Naive thymus-derived CD8-positive, alpha-beta T cell (primary cell): ENCODE measurements at places on chromosomes 1 and 21. TPM values are rescaled to one million over a fixed set of nuclear protein-coding genes. Genes with fewer than 3 reads are reported as not detected.
A peak's percentile ranks its signal among the peaks of the same experiment; 100 is the strongest.

The RNF186 gene
- not detected for total RNA-seq

The AGPAT3 gene
- total RNA-seq = 59.0 TPM

The KIAA0319L gene
- total RNA-seq = 71.1 TPM

The NID1 gene
- not detected for total RNA-seq

The C1orf115 gene
- total RNA-seq = 0.52 TPM

GRCh38 chr1:248625971-248626370 lies 8.9 kb downstream of the OR2T11 start:
- no peaks in the 10 kb centered on the region for H3K36me3 ChIP-seq
- H3K4me1 ChIP-seq = no peaks in the 10 kb centered on the region
- no peak overlapping the region for H3K4me3 ChIP-seq
- H3K27me3 ChIP-seq = no peaks in the 10 kb centered on the region
- no peak for DNase-seq

DNA sequence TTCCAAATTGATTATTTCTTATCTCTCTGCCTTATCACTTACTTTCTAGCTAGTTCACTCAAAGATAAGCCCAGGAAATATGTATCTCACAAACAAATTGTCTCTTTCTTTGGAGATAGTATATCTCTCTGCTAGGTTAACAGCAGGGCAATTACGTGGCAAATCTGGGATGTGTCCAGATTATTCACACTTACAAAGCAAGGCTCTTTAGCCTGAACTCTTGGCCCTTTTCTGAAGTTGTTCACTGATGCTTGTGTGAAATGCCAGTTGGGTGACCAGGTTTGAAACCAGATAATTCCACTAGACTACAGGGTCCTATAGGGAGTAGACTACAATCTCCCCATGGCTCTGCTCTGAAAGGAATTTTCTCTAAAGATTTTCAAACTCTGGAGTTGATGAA lies 30.8 kb upstream of the FAM78B start:
- DNase-seq = no peak
- peaks cover 22% of the 10 kb centered on the region for H3K27me3 ChIP-seq
- H3K36me3 ChIP-seq = no peaks in the 10 kb centered on the region
- H3K27ac ChIP-seq = no peak overlapping the region
- no peak overlapping the region for H3K4me3 ChIP-seq

DNA sequence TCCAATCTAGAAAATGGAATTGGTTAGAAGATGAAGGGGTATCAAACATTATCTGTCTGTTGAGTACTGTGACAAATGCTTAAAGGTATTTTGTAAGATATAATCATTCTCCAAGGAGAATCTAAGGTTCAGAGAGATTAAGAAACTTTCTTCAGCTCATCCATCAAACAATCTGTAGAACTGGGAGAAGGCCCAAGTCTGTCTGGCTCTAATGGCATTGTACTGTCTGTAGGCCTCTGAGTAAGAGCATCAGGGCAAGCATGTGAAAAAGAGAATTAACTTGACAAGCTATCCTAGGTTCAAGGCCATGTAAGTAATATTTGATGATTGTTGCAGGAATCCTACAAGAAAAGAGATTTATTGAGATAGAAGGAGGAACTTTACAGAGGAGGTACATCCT lies 5.3 kb upstream of the FGGY start:
- H3K4me1 ChIP-seq = no peaks in the 10 kb centered on the region
- no peaks in the 10 kb centered on the region for H3K36me3 ChIP-seq
- DNase-seq = no peak

GRCh38 chr1:240888039-240888786 lies 276.3 kb upstream of the GREM2 start:
- H3K27ac ChIP-seq = no peak overlapping the region
- H3K27me3 ChIP-seq = no peaks in the 10 kb centered on the region
- no peak overlapping the region for H3K4me3 ChIP-seq
- no peaks in the 10 kb centered on the region for H3K4me1 ChIP-seq
- no peaks in the 10 kb centered on the region for H3K36me3 ChIP-seq

DNA sequence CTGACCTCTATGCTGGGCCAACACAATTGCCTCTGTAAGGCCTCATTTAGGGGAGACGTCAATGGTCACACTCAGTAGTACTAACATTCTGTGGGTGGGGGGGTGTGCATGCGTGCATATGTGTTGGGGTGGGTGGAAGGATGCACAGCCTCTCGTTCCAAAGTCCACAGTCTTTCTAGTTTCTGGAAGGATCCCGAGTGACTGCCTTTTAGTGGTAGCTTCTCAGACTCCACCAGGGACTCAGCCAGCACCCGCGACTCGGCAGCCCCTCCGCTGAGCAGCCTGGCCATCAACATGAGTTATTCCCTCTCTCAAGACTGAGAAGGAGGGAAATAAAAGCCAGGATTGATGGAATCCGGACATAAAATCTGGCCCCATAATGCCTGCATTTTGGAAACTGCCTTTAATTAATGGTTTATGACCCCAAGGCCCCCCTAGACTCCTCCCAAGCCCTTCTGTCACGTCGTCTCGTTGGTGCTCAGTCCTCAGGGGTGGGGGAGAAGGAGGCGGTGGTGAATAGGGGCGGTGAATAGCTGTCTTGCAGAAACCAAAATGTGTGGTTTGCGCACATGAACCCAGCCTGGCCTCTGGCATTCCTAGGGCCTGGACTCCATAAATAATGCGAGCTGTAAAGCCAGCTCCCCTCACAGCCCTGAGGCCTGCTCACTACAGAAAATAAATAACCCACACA lies 65.1 kb upstream of the TMEM51 start:
- H3K4me1 ChIP-seq = peaks cover 16% of the 10 kb centered on the region
- H3K36me3 ChIP-seq = no peaks in the 10 kb centered on the region
- no peaks in the 10 kb centered on the region for H3K27me3 ChIP-seq

DNA sequence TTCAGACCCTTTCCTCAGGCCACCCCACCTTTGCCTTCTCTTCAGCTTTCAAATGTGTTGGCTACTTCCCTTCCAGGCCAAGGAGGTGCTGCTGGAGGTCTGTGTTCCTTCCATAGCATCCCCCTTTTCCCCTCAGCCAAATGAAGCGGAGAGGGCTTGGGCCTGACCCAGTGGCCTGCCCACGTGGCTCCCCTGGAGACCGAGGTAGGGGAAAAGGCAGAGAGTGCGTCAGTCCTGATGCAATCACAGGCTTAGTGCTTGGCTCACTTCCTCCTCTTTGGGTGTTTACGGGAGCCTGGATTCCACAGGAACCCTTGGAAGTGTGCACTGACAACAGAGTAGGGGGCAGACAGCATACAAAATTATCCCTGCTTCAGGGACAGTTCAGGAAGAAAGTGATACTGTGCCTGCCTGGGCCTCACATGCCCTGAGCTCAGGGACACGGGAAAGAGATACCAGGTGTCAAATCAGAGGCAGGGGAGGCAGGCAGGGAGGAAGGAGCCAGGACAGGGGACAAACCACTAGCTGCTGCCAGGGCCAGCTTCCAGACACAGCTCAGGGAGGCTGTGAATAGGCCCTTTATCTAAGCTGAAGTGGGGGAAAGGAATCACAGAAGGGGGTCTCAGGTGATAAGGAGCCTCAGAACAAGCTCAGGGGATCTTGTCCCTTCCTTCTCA lies 16.6 kb upstream of the PTP4A2 start:
- H3K4me1 ChIP-seq = peaks cover 53% of the 10 kb centered on the region
- DNase-seq = no peak
- H3K27me3 ChIP-seq = no peaks in the 10 kb centered on the region
- no peak overlapping the region for H3K4me3 ChIP-seq
- H3K27ac ChIP-seq = peak overlapping the region; percentile 64
- no peaks in the 10 kb centered on the region for H3K36me3 ChIP-seq

DNA sequence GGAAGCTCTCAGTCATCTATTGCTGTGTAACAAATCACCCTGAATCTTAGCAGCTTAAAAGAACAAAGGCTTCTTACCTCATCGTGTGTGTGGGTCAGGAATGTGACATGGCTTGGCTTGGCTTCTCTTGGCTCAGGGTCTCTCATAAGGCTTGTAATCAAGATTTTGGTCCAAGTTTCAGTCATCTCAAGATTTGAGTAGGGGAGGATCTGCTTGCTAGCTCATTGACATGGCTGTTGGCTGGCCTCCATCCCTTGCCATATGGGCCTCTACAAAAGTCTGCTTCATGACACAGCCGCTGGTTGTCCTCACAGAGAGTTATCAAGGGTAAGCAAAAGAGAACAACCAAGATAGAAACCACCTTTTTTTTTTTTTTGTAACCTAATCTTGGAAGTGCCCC lies 207.7 kb downstream of the PTPRC start:
- no peaks in the 10 kb centered on the region for H3K4me1 ChIP-seq
- H3K27me3 ChIP-seq = no peaks in the 10 kb centered on the region
- peaks cover 20% of the 10 kb centered on the region for H3K36me3 ChIP-seq
- DNase-seq = no peak
- H3K27ac ChIP-seq = no peak overlapping the region
- H3K4me3 ChIP-seq = no peak overlapping the region

DNA sequence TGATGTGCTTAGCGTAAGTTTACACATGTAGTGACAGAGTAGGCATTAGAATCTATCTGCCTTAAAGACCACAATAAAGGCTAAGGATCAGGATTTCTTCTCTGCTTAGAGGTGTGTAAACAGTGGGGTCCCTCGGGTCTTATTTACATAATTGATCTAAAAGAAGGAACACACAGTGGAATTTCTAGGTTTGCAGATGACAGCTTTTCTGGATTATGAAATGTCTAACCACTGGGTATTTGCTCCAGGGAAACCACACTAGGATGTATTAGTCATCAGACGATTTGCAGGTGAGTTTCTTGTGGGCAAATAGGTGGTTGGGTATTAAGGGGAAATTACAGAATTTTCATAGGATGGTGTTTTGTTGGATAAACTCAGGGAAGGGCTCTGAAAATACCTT lies 5.8 kb downstream of the LRRC8D start:
- H3K4me3 ChIP-seq = no peak overlapping the region
- H3K36me3 ChIP-seq = no peaks in the 10 kb centered on the region
- H3K4me1 ChIP-seq = peaks cover 32% of the 10 kb centered on the region
- H3K27ac ChIP-seq = no peak overlapping the region
